ENCODE measurements at places on chromosomes 3 and 15.

DNA sequence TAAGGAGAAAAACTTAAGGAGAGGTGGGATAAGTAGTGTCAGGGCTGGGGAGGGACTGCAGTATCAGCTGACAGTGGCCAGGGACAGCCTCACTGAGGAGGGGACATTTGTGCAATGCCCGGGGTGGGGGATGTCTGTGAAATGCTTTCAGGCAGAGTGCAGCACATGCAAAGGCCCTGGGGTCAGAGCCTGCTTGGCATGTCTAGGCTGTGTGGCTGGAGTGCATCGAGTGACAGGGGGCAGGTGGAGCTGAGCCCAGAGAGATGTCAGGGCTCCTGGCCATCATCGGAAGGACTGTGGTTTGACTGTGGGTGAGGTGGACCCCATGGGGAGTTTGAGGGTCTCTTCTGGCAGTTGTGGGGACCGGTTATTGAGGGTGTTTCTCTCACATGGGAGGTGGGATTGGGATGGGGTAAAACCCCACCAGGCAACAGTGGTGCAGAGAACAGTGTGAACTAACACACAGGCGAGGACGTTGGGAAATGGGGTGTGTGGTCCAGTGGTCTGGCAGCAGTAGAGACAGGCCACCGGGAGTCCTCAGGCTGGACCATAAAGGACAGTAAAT is 61.2 kb downstream of the FBLN2 start:
- DNase-seq, result no peak

GRCh38 chr3:71907996-71908395 is 123.0 kb upstream of the PROK2 start:
- no peak for DNase-seq

GRCh38 chr15:57025264-57025926 is 107.0 kb downstream of the TCF12 start:
- no peak for DNase-seq

DNA sequence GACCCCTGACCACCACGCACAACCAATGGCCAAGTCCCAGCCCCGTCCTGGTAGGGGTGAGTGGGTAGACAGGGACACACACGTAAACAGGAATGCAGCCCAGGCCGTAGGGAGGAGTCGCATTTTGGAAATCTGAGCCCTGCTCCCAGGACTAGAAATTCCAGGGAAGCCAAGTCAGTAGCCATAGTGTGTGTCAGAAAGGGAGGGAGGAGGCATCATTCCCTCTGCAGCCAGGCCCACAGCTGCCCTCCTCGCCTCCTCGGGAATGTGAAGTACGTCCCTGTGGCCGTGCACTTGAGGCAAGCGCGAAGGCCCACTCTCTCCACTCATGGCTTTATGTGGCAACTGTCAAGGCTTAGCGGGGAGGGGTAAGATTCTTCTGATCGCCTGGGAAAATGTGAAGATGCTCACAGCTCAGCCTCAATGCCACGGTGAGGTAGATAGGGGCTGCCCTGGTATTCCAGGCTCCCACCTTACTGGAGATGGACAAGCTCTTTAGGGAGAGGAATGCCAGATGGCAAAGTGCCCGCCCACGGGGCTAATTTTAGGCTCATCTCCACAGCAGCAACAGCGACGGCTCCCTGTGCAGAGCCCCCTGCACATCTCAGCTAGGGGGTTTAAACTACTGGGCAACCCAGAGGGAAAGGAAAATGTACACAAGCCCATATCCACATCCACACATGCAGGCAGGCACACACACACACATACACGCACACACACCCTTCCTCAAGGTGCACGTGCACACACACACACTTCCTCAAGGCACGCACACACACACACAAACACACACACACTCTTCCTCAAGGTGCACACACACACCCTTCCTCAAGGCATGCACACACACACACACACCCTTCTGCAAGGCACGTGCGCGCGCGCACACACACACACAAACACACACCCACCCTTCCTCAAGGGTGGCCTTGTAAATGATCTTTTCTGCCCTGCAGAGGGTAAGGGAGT is 65.5 kb downstream of the ADCY5 start:
- DNase-seq, result no peak

- DNase-seq, result no peak
These were observed 23.2 kb downstream of the CCR9 start for GRCh38 chr3:45909542-45909941.

- DNase-seq, result no peak
These were observed 5.8 kb downstream of the TRA2B start for GRCh38 chr3:185931777-185932612.

DNA sequence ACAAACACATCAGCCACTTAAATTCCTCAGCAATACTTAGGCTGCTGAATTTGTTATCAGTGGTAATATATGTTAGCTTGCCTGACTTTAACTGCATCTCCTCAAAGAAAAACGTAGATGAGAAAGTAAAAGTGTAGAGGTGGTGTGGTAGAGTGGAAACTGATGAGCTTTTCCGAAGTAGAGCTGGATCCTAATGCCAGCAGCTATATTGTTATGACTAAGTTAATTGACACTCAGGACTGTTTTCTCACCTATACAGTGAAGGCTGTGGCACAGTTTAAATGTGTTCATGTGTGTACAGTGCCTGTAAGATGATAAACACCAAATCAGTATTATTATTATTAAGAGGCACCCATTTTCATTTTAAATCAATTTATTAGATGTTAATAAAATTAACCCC is 174.9 kb downstream of the TNIK start:
- no peak for DNase-seq

GRCh38 chr15:69536726-69537512 is 84.3 kb downstream of the RPLP1 start:
- no peak for DNase-seq

DNA sequence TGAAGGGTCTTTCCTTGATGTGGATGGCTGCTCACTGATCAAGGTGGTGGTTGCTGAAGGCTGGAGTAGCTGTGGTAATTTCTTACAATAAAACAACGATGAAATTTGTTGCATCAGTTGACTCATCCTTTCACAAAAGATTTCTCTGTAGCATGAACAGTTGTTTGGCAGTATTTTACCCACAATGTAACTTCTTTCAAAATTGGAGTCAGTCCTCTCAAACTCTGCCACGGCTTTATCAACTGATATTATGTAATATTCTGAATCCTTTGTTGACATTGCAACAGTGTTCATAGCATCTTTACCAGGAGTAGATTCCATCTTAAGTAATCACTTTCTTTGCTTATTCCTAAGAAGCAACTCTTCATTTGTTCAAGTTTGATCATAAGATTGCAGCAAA is 252.6 kb downstream of the UBE2E2 start:
- DNase-seq, result no peak

DNA sequence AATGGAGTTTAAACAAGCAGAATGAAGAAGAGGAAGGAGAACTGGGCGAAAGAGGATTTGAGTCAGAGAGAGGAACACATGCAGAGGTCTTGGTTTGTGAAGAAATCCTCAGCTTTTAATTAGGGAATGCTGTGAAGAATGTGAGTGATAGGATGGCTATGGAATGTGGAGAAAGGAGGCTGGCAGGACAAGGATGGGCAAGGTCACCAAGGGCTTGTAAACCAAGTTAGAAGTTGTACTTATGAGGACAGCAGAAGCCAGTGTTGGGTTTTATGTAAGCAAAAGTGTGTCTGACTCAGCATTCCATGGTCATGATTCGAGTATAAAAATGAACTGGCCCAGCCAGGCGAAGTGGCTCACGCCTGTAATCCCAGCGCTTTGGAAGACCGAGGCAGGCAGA is 60.0 kb upstream of the IL12A start:
- peak; percentile 54 for DNase-seq

GRCh38 chr3:127847236-127847720 is 25.0 kb upstream of the MGLL start:
- DNase-seq, result no peak
